ENCODE measurements at places on chromosomes 12 and 14. TPM values are rescaled to one million over a fixed set of nuclear protein-coding genes. Genes with fewer than 3 reads are reported as not detected.
A peak's percentile ranks its signal among the peaks of the same experiment; 100 is the strongest.

DNA sequence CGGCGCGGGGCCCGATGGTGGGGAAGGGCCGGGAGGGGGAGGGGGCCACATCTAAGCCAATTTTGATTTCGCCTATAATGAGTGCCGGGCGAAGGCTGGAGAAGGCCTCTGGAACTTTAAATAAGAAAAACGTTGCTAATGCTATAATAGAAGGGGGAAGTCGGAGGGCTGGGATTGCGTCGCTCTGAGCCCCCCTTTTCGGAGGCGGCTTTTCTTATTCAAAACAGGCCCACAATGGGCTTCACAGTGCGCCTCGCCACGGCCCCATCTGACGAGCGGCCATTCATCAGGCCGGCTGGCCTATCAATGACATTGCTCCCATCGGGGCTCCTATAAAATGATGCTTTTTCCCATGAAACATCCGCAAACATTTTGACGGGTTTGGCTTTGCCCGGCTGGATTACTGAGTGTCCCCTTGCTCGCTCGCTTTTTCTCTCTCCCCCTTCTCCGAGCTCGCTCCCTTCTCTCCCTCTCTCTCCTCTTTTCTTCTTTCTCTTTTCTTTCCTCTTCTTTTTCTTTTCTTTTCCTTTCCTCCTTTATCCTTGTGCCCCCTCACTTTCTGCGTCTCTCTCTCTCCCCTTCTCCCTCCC, at the start of gene RFX4:
TSS of gene RFX4 (plus strand) at position 364 of the 590 bp plus-strand sequence. CDS start 317 bp downstream, outside the sequence.
- H3K36me3 ChIP-seq: no peaks in the 10 kb centered on the region
- H3K4me3 ChIP-seq: no peak within 1 kb of the TSS
- no peak within 1 kb of the TSS for H3K27ac ChIP-seq
- no peaks in the 10 kb centered on the region for H3K27me3 ChIP-seq
- H3K4me1 ChIP-seq: no peaks in the 10 kb centered on the region

Gene NRIP2
- total RNA-seq: 9.5 TPM

Gene SIX4
- 3.2 TPM for total RNA-seq

DNA sequence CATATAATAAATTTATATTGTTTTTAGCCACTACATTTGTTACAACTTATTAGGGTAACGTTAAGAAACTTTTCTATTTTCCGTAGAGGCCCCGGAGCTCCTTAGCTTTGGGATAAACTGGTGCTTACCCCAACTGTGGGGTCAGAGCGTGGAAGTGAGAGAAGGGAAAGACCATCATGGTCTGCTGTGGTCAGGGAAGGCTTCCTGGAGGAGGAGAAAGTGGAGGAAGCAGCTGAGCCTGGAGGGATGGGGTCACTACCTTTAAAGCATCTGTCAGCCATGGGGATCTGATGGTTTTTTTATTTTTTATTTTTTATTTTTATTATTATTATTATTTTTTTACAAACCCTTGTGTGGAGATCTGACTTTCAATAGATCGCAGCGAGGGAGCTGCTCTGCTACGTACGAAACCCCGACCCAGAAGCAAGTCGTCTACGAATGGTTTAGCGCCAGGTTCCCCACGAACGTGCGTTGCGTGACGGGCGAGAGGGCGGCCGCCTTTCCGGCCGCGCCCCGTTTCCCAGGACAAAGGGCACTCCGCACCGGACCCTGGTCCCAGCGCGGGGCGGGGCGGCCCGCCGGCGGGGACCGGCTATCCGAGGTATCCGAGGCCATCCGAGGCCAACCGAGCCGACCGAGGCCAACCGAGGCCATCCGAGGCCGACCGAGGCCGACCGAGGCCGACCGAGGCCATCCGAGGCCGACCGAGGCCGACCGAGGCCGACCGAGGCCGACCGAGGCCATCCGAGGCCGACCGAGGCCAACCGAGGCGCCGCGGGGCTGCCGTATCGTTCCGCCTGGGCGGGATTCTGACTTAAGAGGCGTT, 1101.2 kb upstream of the TMEM132C start:
- H3K36me3 ChIP-seq: no peaks in the 10 kb centered on the region
- peak; percentile 53 for DNase-seq
- H3K27me3 ChIP-seq: no peaks in the 10 kb centered on the region
- peak overlapping the region; percentile 25 for H3K4me3 ChIP-seq

- no peak overlapping the region for H3K4me3 ChIP-seq
- no peak overlapping the region for H3K27ac ChIP-seq
- DNase-seq: no peak
Measured at GRCh38 chr14:60240139-60240856, 8.7 kb upstream of the PPM1A start.

Gene RTN1
- 4.2 TPM for total RNA-seq

Gene RPGRIP1
- total RNA-seq: not detected

Gene PELI2
- 17.5 TPM for total RNA-seq

DNA sequence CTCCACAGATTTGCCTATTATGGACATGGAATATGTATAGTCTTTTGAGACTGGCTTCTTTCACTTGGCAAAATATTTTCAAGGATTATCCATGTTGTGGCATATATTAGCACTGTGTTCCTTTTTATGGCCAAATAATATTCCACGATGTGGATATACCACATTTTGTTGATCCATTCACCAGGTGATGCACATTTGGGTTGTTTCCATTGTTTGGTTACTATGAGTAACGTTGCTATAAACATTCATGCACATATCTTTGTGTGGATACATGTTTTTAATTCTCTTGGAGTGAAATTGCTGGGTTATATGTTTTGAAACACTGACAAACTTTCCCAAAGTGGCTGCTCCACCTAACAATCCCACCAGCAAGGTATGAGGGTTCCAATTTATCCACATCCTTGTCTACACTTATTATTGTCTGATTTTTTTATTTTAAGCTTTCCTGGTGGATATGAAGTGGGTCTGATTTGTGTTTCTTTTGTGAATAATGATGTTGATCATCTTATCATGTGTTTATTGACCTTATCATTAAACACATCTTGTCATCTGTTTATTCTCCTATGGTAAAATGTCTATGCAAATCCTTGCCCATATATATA, 116.2 kb upstream of the FRMD6 start:
- no peaks in the 10 kb centered on the region for H3K4me1 ChIP-seq
- no peak overlapping the region for H3K27ac ChIP-seq
- no peaks in the 10 kb centered on the region for H3K27me3 ChIP-seq
- DNase-seq: no peak
- no peaks in the 10 kb centered on the region for H3K36me3 ChIP-seq

GRCh38 chr12:5272018-5272785, 159.7 kb upstream of the NTF3 start:
- no peaks in the 10 kb centered on the region for H3K36me3 ChIP-seq
- no peak overlapping the region for H3K4me3 ChIP-seq
- H3K27ac ChIP-seq: no peak overlapping the region
- DNase-seq: no peak

- no peaks in the 10 kb centered on the region for H3K27me3 ChIP-seq
- DNase-seq: no peak
- H3K4me3 ChIP-seq: no peak overlapping the region
- no peaks in the 10 kb centered on the region for H3K36me3 ChIP-seq
- H3K27ac ChIP-seq: no peak overlapping the region
- H3K4me1 ChIP-seq: no peaks in the 10 kb centered on the region
Measured at GRCh38 chr12:63805704-63806672, 26.3 kb downstream of the RXYLT1 start.

Gene CCDC175
- total RNA-seq: not detected

DNA sequence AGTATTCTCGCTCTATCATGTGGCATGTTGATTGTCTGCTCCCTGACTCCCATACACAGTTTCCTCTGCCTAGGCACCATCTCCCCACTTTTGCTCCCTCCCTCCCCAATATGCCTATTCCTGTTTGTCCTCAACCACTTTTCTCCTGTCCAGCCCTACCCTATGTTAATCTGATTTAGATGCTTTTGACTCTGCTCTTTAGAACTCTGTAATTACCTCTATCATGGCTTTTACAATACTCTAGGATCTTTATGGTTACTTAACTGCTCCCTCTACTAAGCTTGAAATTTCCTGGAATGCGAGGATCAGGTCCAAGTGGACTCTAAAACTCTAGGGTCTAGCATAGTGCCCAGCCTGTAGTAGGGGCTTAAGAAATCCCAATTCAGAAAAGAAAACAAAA, 68.6 kb downstream of the TGFB3 start:
- no peaks in the 10 kb centered on the region for H3K27me3 ChIP-seq
- no peaks in the 10 kb centered on the region for H3K36me3 ChIP-seq
- no peak overlapping the region for H3K4me3 ChIP-seq
- H3K4me1 ChIP-seq: no peaks in the 10 kb centered on the region

- DNase-seq: no peak
- no peak overlapping the region for H3K27ac ChIP-seq
- no peak overlapping the region for H3K4me3 ChIP-seq
- H3K4me1 ChIP-seq: no peaks in the 10 kb centered on the region
Measured at GRCh38 chr14:71557351-71557750, 374.9 kb upstream of the RGS6 start.

Gene LRRK2
- 32.8 TPM for total RNA-seq

Gene SLC38A2
- 487 TPM for total RNA-seq

Gene CFAP251
- 135 TPM for total RNA-seq

- no peak overlapping the region for H3K4me3 ChIP-seq
- no peaks in the 10 kb centered on the region for H3K36me3 ChIP-seq
- peak; percentile 44 for DNase-seq
- H3K27me3 ChIP-seq: no peaks in the 10 kb centered on the region
Measured at GRCh38 chr12:119673634-119674033, 5.7 kb downstream of the PRKAB1 start.

DNA sequence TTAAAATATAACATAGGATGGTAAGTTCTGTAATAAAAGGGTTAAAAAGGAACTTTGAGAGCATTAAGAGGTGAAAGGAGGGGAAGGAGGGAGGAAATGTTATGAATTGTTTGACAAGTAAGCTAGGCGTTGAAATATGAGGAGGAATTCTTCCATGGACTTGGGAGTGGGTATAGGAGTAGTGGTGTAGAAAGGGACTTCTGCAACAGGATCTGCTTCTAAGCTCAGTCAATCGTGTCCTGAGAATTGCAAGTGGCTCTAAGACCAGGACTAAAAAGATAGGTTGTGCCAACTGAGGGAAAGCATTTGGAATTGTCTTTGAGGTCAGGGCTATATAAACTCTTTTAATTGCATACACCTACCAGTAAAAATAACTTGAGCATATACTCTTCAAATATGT, 74.1 kb upstream of the SLC38A2 start:
- H3K27ac ChIP-seq: peak overlapping the region; percentile 73
- peaks cover 7% of the 10 kb centered on the region for H3K4me1 ChIP-seq
- no peaks in the 10 kb centered on the region for H3K36me3 ChIP-seq
- no peaks in the 10 kb centered on the region for H3K27me3 ChIP-seq

GRCh38 chr12:15997910-15998309, 86.8 kb downstream of the DERA start:
- H3K4me3 ChIP-seq: no peak overlapping the region
- DNase-seq: no peak
- H3K36me3 ChIP-seq: no peaks in the 10 kb centered on the region
- H3K27me3 ChIP-seq: no peaks in the 10 kb centered on the region
- no peaks in the 10 kb centered on the region for H3K4me1 ChIP-seq

DNA sequence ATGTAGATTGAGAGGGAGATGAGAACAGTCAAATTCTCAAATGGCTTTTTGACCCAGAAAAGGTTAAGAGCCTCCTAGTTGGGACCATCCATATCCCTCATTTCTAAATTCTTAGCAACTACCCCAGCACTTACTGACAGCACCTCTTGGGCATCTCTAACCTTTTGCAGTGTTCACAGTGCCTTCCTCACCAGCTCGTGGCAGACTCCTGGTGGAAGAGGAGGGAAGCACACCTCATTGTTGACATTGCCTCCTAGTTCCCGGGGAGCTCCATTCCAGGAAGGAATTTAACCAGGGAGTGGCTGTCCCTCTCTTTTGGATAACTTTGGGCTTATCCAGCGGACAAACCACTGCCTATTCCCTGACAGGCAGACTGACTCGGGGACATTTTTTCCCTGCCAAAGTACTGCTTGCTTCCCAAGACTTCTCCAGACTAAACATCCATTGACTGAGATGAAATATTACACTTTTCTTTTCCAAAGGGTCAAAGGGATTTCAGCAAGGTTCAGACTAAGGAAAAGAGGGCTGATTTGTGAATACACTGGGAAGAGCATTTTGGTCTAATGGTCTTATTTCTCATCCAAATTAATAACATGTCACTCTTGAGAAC, 9.0 kb upstream of the OR6J1 start:
- no peak overlapping the region for H3K27ac ChIP-seq
- no peaks in the 10 kb centered on the region for H3K27me3 ChIP-seq
- no peak overlapping the region for H3K4me3 ChIP-seq
- H3K4me1 ChIP-seq: no peaks in the 10 kb centered on the region
- DNase-seq: peak; percentile 60
- H3K36me3 ChIP-seq: no peaks in the 10 kb centered on the region

DNA sequence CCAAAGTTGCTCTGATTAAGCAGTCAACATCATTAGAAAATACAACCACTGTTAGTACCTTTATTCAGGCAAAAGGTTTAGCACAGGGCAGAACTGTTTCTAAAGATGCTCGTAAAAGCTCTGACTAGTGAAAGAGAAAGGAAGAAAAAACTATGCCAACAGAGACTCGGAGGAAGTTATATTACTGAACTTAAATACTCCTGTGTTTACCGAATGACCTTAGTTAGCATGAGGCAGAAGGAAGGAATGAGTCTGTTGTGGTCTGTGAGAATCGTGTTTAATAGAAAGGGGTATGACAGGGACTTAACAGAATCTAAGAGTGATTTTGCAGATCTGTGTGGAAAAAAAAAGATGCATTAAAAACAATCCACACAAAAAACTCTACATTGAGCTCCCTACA, 84.1 kb upstream of the OVCH1 start:
- no peaks in the 10 kb centered on the region for H3K4me1 ChIP-seq
- H3K4me3 ChIP-seq: no peak overlapping the region
- no peak for DNase-seq

DNA sequence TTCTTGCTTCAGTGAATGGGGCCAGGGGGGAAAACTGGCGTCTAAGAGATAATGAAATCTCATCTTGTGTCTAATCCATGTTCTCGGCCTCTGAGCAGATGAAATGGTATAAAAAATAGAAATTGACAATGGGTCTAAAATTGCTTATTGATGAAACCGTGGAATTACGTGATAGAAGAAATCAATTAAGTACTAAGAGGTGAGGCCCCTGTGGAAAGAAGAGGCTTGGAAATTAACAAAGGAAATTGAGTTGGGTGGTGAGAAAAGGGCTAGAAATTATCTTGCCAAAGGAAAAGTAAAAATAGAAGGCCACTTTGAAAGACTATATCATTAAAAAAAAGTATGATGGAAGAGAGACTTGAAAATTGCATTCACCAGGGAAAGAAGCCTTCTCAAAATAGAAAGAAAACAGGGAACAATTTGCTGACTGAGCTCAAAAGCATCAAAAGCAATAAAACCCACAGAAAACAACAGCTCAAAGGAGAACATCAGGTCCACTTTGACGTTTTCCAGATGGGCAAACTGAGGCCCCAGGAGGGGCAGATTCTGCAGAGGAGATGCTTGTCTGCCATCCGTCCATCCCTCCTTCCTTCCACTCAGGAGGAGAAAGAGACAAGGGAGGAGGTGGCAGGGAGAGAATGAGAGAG, 226.1 kb upstream of the RTL1 start:
- no peak overlapping the region for H3K4me3 ChIP-seq
- no peaks in the 10 kb centered on the region for H3K4me1 ChIP-seq
- DNase-seq: no peak
- no peak overlapping the region for H3K27ac ChIP-seq

GRCh38 chr14:76146976-76147375, 4.7 kb upstream of the GPATCH2L start:
- H3K4me1 ChIP-seq: no peaks in the 10 kb centered on the region
- H3K27me3 ChIP-seq: no peaks in the 10 kb centered on the region
- DNase-seq: no peak

- peak within 1 kb of the TSS; percentile 41 for H3K4me3 ChIP-seq
- no peaks in the 10 kb centered on the region for H3K27me3 ChIP-seq
- peak within 1 kb of the TSS; percentile 22 for H3K27ac ChIP-seq
Measured at GRCh38 chr14:104865081-104865630, at the start of gene CEP170B. Gene CEP170B, plus strand, starts transcription at chr14:104865268. Its CDS starts 3,183 bp downstream, at chr14:104868451.
